ENCODE measurements at places on chromosomes 3 and 15.

DNA sequence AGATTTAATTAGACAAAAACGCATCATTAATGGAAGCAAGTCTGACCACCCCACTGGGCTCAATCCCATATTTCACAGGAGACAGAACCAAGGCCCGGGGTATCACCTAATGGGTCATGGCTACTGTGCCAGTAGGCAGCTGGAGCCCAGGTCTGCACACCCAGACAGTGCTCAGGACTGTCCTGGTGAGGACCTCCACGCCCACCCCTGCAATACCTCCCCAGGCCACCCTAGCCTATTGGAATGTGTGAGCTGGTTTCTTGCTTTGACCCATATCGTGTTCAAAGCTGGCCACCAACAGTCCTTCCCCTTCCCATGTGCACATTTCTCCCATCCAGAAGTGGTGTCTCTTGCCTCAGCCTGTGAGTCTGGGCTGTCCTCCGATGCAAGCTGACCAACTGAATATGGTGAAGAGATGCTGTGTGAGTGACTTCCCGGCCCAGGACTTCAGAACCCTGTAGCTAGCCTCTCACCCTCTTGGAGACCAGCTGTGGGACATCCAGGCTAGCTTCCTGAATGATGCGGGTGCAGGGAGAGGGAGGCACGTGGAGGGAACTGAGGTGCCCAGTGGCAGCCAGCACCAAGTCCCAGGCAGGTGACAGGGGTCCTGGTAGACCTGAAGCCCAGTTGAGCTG lies 19.1 kb downstream of the SLC6A20 start:
- no peak for DNase-seq

- DNase-seq = no peak
These were observed 96.7 kb upstream of the PPP2R3A start for GRCh38 chr3:135868801-135869200.

GRCh38 chr15:96421178-96421601 lies 90.7 kb downstream of the NR2F2 start:
- DNase-seq = no peak

- no peak for DNase-seq
These were observed 97.0 kb downstream of the SAMMSON start for GRCh38 chr3:70096376-70097066.

- no peak for DNase-seq
These were observed 300.5 kb upstream of the IGF1R start for GRCh38 chr15:98347866-98348265.

- no peak for DNase-seq
These were observed 87.9 kb downstream of the LPP start for GRCh38 chr3:188241883-188242282.

GRCh38 chr3:13887495-13888300 lies 7.8 kb upstream of the WNT7A start:
- DNase-seq = no peak

Measured in activated CD4-positive, alpha-beta T cell treated with anti-CD3 and anti-CD28 coated beads, Interleukin-2, amount 50 U/mL, for 4 hours (primary cell).